ENCODE measurements at places on chromosomes 6 and 20. TPM values are rescaled to one million over a fixed set of nuclear protein-coding genes. Genes with fewer than 3 reads are reported as not detected.

The GUCA1A gene
- total RNA-seq, result not detected

The SLPI gene
- not detected for total RNA-seq

The TMEM181 gene
- 24.1 TPM for total RNA-seq

The MDN1 gene
- total RNA-seq, result 18.2 TPM

GRCh38 chr6:18262702-18263417 lies 1.5 kb downstream of the DEK start:
- peak; percentile 35 for DNase-seq

- peak; percentile 43 for DNase-seq
Observed at GRCh38 chr6:134938896-134939295, 11.0 kb downstream of the ALDH8A1 start.

DNA sequence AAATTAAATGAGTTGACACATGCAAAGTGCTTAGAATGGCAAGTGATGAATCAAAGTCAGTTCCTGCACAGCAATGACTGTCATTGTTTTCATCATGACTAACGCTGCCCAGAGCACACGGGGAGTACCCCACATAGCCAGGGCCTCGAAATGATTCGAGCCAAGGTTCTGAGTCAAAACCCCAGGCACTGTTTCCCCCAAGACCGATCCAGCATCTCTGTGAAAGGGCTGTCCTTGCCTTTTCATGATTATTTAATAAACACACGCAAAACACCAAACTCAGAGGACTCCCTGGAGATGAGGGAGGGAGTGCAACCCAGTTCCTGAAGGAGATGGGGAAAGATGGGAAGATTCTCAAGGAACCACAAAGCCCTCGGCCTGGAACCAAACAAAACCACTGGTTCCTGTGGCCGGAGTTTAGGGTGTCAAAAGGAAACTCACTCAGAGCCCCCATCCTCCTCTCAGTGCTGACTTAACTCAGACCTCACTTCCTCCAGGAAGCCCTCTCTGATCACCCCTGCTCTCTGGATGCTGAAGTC lies 3.8 kb downstream of the PREX1 start:
- peak; percentile 93 for DNase-seq

DNA sequence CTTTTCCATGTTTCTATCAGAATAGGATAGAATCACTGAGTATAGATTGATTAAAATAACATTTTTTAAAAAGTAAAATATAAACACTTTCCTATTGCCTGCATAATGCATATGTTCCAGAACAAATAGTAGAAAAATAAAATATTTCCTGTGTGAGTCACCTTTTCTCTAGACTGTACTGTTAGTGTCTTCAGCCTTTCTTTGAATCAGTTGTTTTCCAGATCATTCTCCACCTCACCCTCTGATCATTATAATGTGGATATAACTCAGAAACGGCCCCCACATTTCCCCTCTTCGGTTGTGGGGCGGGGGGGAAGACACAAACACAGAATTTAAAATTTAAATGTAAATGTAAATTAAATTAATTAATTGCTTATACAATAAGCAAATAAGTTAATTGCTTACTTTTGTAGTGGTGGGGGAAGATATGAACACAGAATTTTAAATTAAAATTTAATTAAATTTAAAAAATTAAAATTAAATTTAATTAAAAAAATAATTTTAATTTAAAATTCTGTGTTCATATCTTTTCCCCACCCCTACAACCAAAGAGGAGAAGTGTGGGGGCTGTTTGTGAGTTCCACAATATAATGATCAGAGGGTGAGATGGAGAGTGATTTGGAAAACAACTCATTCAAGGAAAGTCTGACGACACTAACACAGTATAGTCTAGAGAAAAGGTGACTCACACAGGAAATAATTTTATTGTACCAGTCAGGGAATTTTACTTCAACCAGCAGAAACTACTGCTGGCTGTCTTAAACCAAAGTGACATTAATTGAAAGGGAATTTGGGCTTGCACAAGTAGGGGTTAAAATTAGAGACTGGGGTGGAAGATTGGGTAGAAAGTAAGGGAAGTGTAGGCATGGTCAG lies 37.1 kb upstream of the PROKR2 start:
- peak; percentile 11 for DNase-seq

GRCh38 chr6:19024737-19025136 lies 637.6 kb downstream of the RNF144B start:
- DNase-seq, result peak; percentile 30

Data from Daoy (cell line).